ENCODE measurements at places on chromosomes 7 and 10.

DNA sequence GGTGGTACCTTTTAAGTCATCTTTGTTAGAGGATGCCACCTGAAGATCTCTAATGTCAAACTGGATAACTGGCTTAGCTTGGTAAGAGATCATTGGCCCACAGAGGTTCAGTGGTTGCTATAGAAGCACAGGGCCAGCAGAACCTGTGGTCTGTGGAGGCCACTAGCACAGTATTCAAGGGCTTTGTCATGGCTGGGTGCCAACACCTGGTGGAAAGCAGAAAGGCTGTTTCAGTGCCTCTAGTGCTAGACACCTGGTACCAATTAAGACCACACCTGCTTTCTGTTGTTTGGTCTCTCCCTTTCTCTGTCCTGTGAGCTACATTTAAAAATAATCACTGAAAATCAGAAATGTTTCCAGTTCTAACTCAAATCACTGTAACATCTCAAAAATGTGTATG, 10.0 kb upstream of the PCGF5 start:
- no peak for DNase-seq

DNA sequence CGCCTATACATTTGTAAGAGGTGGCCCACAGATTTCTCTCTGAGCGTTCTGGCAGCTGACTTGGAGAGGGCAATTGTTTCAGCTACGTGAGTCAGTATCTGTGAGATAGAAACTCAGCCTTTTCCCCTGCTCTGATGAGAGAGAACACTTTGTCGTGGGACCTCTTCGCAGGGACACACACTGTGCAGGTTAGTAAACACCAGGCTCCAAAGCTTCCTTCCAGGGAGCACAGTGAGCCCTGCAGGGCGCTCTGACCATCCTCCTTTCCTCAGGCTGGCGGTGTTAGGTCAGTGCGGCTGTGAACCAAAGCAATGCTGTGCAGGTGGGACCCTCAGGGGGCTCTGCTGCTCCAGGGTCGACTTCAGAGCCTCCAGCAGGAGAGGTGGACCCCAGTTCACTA, 152.2 kb upstream of the TCF7L2 start:
- no peak for DNase-seq

GRCh38 chr7:140383954-140384713, 14.2 kb downstream of the SLC37A3 start:
- no peak for DNase-seq

DNA sequence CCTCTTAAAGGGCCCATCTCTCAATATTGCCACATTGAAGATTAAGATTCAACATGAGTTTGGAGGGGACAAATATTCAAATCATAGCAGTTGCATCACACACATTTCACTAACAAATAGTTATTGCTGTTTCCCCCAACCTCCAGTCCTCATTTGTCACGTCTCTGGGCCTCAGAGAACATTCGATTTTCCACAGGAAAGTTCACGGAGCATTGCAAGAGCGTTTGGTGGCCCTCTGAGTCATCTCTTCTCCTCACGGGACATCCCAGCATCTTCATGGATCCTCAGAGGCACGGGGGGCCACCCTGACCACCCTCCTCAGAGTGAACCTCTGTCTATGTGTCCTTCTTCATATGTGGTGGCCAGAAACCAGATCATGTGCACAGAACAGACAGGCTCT, 50.3 kb upstream of the CHST15 start:
- DNase-seq: no peak

GRCh38 chr7:154503962-154504550, 451.9 kb downstream of the DPP6 start:
- peak; percentile 11 for DNase-seq

GRCh38 chr7:80999100-80999499, 80.2 kb upstream of the SEMA3C start:
- DNase-seq: no peak

DNA sequence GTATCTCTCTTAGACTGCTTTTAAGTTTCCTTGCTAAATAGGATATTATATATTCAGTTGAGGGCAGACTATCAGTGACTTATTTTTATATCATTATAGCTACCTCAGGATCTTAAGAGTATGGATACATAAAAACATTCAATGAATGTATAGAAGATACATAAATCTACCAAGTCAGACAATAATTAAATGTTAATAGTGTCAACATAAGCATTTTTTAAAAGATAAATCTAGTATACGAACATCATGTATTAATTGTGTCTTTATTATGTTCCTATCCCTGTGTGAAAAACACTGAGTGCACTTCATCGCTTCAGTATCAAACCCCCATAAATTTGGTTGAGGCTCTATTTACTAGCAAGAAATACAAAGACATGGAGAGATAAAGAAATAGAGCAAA, 242.8 kb downstream of the CRPPA start:
- DNase-seq: no peak

GRCh38 chr10:3978761-3979160, 193.8 kb upstream of the KLF6 start:
- DNase-seq: no peak

DNA sequence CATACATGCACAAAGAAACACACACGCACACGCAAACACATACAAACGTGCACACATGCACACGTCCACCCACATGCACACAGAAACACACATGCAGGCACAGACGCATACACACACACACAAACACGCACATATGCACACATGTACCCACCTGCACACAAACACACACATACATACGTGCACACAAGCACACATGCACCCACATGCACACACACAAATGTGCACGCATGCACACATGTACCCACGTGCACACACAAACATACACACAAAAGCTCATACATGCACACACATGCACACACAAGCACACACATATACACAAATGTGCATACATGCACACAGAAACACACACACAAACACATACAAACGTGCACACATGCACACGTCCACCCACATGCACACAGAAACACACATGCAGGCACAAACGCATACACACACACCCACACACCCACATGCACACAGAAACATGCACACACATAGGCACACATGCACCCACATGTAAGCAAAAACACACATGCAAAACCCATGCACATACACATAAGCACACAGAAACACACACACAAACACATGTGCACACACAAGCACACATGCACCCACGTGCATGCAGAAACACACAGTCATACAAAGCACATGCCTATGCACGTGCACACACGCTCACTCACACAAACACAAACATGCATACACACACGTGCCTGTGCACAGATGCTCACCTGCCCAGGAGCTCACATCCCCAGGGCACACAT, 44.8 kb downstream of the FOXL3 start:
- no peak for DNase-seq

- DNase-seq: no peak
Measured at GRCh38 chr10:17046989-17047388, 82.6 kb downstream of the CUBN start.

DNA sequence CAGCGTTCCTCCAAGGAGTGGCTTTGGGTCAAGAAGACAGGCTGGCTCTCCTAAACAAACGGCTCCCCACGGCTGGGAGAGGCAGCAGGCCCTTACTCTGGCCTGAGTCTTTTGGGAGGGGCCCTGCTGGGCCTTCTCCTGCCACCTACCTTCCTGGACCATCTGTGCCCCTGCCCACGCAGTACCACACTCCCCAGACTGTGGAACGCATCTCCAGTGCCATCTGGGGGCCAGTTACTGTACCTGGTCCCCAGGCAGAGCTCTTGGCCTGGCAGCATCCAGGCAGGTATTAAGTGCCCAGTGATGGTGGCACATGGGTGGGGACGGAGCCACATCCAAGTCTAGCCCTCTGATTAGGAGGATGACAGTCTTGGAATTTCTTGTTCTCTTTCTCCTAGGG, 14.4 kb downstream of the ALKBH4 start:
- DNase-seq: no peak

DNA sequence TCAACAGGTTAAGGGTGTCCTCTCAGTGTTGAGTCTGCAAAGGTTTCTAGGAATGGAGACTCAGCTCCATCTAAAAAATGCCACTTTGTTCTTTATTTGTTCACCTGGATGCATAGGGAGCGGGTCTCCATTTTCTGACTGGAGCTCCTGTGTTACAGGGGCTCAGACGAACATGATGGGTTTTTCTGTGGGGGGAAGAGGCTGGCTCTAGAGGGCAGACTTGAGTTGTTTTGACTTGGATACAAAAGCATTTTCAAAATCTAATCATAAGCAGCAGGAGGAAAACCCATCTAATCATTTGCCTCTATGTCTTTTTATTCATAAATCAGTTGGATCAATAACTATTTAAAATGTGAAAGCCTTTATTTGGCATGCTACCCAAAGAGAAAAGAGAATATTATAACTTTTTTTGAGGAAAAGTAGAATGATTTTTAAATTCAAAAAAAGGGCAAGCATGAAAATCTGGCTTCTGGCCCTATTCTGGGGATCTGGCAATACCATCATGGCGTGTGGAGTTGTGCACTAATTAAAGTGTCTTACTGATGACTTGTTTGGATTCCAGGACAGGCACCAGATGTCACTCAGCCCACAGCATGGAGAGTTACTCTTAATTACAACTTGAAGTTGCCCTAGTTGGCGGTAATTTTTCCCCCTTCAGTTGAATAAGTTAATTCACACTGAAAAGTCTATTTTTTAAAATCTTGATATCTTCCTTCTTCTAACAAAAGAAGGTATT, 594.9 kb downstream of the REEP3 start:
- peak; percentile 31 for DNase-seq

- no peak for DNase-seq
Measured at GRCh38 chr7:130957137-130957513, 223.1 kb upstream of the KLF14 start.

DNA sequence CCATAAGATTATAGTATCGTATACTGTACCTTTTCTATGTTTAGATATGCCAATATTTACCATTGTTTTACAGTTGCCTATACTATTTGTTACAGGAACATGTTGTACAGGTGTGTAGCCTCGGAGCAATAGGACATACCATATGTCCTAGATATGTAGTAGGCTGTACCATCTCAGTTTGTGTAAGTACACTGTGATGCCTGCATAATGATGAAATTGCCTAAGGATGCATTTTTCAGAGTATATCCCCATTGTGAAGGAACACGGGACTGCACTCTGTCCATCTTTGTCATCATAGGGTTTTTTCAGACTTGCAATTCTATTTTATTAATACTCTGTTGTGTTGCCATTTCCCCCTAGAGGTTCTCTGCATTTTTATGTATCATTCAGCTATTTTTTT, 50.1 kb downstream of the MCU start:
- no peak for DNase-seq

DNA sequence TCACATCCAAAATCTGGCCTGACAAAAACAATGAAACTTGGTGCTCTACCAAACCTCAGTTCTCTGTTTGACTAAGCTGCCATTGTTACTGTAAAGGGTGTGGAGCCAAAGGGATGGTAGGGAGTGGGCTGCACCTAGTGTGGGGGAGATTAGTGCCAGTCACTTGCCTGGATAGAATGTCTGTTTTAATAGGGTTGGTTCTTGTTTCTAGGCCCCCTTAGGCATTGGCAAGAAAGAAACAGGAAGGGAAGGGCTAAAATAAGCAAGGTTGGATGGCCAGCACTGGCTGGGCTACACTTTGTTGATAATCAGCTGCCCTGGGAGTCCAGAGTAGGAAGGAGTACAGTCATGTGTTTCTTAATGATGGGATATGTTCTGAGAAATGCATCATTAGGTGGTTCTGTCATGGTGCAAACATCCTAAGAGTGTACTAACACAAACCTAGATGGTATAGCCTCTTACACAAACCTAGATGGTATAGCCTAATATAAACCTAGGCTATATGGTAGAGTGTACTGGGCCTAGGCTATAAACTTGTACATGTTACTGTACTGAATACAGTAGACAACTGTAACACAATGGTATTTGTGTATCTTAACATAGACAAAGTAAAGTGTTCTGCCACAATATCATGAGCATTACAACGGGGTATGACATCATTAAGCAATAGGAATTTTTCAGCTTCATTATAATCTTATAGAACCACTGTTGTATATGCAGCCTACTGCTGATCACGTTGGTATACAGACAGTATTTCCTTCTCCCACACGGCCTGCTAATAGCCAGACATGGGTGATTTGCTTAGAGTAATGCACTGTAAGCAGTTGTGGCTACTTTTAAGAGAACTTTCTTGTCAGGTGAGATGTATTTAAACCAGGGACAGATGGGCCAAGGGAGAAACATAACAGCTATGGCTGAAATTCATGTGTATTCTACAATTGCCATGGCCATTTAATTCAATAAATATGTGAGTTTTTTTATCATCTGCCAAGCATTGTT, 15.4 kb downstream of the BBIP1 start:
- no peak for DNase-seq

DNA sequence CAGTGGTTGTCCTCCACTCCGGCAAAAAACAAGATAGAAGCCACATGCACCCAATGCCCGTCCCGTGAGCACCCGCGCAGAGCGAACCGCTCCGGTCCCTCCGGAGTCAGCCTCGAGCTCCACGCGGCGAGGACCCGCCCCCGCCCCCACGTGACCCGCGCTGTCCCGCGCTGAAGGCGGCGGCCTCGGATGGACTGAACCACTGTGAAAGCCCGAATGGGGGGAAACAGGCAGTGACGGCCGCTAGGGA, 766 bp upstream of the EIF3B start:
- no peak for DNase-seq

- DNase-seq: no peak
Measured at GRCh38 chr7:41058986-41059741, 643.7 kb downstream of the INHBA start.

GRCh38 chr7:68078157-68078710, 1081.6 kb downstream of the TYW1 start:
- DNase-seq: no peak

DNA sequence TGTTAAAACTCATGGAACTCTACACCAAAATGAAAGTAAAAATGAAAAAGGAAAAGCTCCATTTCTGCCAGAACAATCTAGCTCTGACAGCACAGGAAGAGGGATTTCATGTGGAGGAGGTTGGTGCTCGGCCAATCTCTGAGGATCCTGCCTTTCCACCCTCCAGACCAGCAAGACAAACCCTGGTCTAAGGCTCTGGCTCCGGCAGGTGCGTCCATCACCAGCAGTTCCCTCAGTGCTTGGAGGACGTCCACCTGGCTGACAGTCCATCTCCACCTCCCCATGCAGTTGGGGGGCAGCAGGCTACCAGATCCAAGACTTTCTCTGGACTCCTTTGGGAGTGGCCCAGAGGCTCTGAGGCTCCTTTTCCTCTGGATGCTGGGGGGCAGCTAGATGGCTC, 25.0 kb upstream of the LOXL4 start:
- no peak for DNase-seq

- DNase-seq: no peak
Measured at GRCh38 chr7:27746978-27747377, 7.0 kb downstream of the TAX1BP1 start.

- no peak for DNase-seq
Measured at GRCh38 chr10:116925056-116925455, 75.8 kb downstream of the ENO4 start.

GRCh38 chr10:61815496-61815895, 86.0 kb upstream of the ARID5B start:
- DNase-seq: no peak

DNA sequence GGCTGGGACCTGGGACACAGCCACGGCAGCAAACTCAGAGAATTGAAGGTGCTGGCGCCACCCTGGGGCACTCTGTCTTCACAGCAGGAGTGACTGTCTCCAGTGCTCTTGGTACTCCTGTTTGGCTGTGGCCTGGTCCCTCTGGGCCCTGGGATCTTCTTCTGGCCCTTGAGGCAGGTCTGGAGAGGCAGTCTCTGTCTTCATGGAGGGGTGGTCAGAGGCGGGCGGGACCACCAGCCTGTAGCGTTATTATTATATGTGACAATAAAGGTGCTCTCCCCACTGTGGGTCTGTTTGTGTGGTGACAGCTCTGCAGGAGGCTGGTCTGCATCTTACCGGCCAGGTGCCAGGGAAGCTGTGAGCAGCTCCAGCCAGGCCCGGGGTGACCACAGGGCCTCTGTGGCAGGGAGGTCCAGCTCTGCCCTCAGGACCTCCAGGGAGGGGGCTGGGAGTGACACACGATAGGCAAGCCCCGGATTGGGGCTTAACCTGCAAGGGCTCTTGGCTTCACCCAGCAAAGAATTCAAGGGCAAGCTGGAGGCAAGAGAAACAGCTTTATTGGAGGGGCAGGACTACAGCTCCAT, 70.3 kb downstream of the MYL10 start:
- no peak for DNase-seq
